IgD-negative memory B cell (primary cell): ENCODE measurements at places on chromosomes 4 and X. TPM values are rescaled to one million over a fixed set of nuclear protein-coding genes. Genes with fewer than 3 reads are reported as not detected.

The C4orf36 gene
- not detected for polyA plus RNA-seq

The GPR82 gene
- 0.34 TPM for polyA plus RNA-seq

The MAGEC3 gene
- not detected for polyA plus RNA-seq

The UGT2B15 gene
- polyA plus RNA-seq: 0.25 TPM

The FAM9C gene
- polyA plus RNA-seq: not detected

The MND1 gene
- not detected for polyA plus RNA-seq

The GAGE12E gene
- not detected for polyA plus RNA-seq

The CCKAR gene
- not detected for polyA plus RNA-seq

The OTC gene
- polyA plus RNA-seq: not detected

The EVC2 gene
- polyA plus RNA-seq: 0.50 TPM

The TCEAL1 gene
- 22.3 TPM for polyA plus RNA-seq

The HS3ST1 gene
- polyA plus RNA-seq: 5.5 TPM

The SLC7A11 gene
- 0.04 TPM for polyA plus RNA-seq

The GUCY1B1 gene
- polyA plus RNA-seq: 0.31 TPM

The MCF2 gene
- polyA plus RNA-seq: not detected

The TCEAL6 gene
- polyA plus RNA-seq: not detected

The CENPVL1 gene
- not detected for polyA plus RNA-seq

The GLRA3 gene
- polyA plus RNA-seq: 0.98 TPM

The MAGEA4 gene
- polyA plus RNA-seq: not detected
